Glomerular endothelial cell (primary cell): ENCODE measurements at places on chromosomes 7 and 10. TPM values are rescaled to one million over a fixed set of nuclear protein-coding genes. Genes with fewer than 3 reads are reported as not detected.

DNA sequence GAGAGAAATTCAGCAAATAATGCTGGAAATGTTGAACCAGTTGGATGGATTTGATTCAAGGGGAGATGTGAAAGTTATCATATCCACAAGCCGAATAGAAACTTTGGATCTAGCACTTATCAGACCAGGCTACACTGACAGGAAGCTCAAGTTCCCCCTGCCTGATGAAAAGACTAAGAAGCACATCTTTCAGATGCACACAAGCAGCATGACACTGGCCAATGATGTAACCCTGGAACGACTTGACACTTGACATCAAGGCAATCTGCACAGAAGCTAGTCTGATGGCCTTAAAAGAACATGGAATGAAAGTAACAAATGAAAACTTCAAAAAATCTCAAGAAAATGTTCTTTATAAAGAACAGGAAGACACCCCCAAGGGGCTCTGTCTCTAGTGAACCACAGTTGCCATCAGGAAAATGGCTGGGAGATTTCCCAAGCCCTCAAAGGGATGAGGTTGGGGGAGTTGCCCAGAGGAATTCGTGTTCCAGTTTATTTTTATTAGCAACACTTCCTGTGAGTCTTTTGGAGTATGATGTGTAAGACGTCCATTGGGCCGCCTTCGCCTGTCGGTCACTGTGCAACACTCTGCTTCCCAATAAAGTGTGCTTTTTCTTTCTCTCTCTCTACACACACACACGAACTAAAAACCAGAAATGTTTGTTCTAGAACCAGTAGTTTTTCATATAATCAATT is 200.0 kb downstream of the HIBADH start:
- DNase-seq, result no peak

Gene ZNF804B
- total RNA-seq, result not detected in 2 replicates

DNA sequence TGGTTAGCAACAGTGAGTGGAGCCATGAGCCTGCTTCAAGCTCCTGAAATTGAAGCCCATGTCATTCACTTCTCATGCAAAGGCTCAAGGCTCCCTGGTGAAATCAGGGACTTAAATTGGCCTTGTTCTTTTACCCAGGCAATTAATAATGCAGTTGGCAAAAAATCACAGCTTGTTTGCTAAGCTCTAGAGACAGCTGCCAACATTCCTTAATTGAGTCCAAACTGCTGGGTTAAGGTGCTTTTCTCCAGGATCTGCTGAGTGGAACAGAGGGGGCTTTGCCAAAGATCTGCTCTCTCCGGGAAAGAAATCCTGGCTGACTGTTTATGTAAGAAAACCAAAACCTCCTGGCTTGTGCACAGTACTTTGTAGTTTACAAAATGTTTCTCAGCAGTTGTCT is 257.6 kb upstream of the GHITM start:
- DNase-seq, result no peak

DNA sequence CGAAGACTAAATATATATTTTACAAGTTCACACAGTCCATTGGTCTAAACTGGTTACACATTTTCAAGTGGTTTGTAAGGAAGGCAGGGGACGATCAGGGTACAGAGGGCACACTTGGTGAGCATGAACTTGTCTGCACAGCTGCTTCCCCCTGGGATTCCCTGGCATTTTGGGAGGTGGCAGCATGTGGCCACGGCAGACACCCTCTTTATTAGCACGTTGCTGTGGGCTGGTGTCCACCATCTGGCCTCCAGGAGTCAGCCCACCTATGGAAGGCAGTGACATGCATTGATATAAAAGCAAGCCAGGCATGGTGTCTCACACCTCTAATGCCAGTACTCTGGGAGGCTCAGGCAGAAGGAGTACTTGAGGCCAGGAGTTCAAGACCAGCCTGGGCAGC is 350.2 kb downstream of the TYW1 start:
- no peak for DNase-seq

- DNase-seq, result no peak
These were observed 1.5 kb downstream of the AKR1C3 start for GRCh38 chr10:5095687-5096086.

DNA sequence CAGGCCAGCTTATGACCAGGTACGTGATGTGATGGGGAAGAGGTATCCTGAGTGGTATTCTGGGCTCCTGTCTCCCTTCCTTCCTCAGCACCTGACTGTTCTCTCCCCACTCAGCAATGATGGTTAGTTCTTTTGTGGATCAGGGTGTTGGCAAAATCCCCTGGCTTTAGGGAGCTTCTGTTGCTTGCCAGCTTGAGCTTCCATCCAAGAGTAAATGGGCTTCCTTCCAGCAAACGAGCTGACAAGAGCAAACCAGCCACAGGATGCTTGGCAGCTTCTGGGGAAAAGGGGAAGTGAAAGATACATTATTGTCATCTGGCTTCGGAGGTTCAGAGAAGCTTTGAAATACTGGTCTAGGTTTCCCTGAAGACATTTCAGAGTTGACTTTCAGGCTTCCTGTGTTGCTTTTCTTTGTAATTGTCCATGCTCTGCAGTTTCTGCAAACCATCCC is 5.2 kb downstream of the DUSP5 start:
- DNase-seq, result no peak

GRCh38 chr7:77537136-77537777 is at the start of gene PTPN12:
Gene PTPN12 (plus strand): TSS chr7:77537295. CDS start chr7:77537547, 252 bp downstream.
- DNase-seq, result no peak

- no peak for DNase-seq
These were observed 103.7 kb downstream of the DNAJB6 start for GRCh38 chr7:157440346-157441022.
